ENCODE measurements at places on chromosomes 3 and 15. TPM values are rescaled to one million over a fixed set of nuclear protein-coding genes. Genes with fewer than 3 reads are reported as not detected.
A peak's percentile ranks its signal among the peaks of the same experiment; 100 is the strongest.

DNA sequence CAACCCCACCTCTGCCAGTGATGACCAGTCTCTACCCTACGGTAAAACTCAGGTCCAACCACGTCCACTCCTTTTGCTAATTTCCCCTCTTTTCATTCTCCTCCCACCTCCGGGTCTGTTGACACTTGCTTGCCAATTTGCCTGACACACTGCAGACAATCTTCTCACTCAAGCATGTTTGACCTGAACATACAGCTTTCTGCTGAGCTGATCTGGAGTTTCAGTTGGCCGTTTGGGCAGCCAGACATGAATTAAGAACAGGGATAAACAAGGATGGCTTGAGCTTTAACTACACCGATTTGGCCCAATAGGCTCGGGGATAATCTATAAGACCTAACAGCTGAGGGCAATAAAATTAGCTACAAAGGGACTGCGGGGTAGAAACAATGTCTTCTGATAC lies 758.6 kb upstream of the CFAP20DC start:
- DNase-seq, result no peak

GRCh38 chr15:77865106-77865610 lies 212.4 kb downstream of the TBC1D2B start:
- DNase-seq, result no peak

DNA sequence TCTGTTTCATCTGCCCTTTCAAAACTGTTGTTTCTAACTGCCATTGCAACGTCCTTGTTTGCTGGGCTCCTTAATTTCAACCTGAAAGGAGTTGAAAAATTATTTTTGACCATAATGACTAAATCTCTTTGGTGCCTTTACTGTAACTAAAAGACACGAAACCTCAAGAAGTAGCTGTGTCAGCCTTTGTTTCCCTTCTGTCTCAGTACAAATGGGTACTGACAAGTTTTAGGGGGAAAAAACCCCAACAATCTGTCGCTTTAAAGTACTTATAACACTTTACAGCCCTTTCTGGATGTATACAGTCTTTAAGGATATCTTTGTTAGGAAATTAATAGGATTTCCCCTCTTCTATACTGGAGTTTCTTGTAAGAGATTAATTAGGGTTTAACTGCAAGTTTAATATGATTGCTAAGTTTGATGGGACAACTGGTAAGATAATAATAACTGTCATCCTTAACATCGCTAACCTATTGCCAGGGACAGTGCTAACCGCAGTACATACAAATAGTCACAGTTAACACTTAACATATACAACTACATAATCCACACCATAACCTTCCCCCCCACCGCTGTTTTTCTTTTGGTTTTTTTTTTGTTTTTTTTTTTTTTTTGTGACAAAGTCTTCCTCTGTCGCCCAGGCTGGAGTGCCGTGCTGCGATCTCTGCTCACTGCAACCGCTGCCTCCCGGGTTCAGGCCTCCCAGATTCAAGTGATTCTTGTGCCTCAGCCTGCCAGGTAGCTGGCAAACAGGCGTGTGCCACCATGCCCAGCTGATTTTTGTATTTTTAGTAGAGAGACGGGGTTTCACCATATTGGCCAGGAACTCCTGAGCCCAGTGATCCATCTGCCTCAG lies 1.7 kb downstream of the GXYLT2 start:
- no peak for DNase-seq

DNA sequence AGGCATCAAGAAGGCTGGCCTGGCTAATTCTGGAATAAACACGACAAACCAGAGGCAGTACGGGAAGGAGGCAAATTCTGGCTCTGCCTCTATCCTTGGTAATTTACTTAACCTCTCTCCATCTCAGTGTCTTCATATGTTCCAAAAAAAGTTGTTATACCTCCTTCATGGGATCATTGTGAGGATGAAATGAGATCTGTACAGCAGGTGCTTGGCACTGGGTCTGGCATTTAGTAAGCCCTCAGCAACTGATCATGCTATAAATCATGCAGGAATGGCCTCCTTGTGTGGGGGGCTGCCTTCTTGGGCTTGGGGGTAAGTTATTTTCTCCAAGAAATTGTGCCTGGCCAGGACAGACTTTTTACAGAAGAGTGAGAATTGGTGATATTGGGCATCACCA lies 38.3 kb upstream of the TRA2B start:
- no peak for DNase-seq

DNA sequence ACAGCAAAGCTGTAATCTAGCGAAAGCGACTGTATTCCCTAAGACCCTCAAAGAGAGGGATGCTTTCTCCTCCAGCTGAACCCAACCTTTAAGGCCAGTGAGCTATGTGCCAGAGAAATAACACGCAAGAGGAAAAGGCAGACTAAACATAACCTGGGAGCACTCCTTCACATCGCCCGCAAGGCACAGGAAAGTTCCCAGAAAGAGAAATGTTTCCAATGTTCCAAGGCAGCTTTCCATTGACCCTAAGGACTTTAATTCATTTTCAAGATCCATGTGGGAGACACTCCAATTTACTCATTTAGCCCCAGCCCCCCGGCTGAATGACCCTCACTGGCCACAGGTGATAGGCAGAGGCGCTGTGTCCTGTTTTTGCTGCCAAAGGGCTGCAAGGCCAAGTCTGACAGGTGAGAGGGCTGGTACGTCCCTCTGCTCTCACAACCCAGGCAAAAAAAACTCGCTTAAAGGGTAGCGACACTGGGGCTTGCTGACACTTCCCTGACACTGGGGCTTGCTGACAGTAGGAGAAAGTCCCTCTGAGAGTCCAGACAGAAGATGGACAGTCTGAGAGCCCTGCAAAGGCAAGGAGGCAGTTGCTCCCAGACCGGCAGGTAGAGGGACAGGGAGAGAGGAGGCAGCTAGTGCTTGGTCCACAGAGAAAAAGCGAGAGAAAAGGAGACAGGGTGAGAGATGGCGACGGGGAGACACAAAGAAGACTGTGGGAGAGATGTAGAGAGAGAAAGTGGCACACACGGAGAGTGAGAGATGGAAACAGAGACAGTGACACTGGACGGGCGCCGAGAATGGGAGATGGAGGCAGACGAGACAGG lies 702 bp downstream of the ARHGEF3 start:
- DNase-seq, result peak; percentile 48

ZPLD1 gene
- total RNA-seq, result not detected

DNA sequence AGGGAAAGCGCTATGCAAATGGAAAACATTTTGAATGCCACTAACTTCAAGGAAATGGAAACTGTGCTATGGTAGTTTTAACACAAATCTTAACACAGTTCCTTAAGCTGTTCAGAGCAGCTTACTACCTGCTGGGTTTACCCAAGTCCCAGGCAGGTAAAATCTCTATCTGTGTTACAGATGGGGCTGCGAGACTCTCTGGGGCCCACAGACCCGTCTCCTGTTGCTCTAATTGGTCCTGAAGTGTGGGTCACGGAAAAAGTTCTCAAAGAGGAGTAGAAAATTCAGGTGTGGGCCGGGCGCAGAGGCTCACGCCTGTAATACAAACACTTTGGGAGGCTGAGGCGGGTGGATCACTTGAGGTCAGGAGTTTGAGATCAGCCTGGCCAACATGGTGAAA lies 16.9 kb upstream of the ZFYVE19 start:
- DNase-seq, result no peak

UROC1 gene
- not detected for total RNA-seq

GRCh38 chr15:88106074-88106473 lies 150.5 kb downstream of the NTRK3 start:
- no peak for DNase-seq

GABRR3 gene
- total RNA-seq, result not detected

GRCh38 chr3:52827866-52828376 lies 2.6 kb downstream of the ITIH4 start:
- no peak for DNase-seq

DNA sequence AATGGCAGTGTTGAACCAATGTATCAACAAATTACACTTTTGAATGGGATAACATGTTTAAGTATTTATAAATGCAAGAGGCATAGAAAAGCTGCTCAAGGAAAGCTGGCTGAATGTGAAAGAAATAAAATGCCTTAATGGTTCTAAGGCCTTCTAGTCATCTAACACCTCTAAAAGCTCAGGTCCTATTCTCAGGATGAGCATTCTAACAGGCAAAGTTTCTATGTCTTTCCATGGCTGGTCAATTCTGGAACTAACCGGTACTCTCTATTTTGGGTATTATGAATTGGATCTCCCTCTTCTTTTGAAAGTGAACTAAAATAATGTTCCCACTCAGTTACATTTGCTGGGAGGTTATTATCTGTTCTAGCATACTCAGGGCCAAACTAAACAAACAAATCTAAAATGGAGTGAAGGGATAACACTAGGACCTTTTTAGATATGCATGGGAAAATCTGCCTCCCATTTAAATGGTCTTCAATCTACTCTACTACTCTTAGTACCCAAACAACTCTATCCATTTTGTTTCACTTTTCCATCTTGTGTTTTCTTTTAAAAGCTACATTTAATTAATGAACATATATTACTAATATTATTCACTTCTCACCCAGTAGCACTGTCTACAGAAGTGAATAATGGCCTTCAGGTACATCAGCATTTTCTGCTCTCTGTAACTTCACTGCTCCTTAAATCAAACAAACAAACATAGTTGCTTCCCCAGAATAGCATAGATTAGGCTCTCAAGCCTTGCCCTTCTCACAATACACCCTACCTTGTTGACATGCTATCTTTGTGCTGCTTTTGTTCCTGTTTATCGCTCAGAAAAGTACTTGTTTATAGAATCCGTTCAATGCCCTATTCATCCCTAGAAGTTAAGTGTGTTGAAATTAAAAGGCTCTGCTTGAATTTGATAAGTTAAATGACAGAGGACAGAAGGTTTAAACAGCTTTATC lies 46.4 kb downstream of the CBLB start:
- no peak for DNase-seq

SLC38A3 gene
- 0.12 TPM for total RNA-seq

DNA sequence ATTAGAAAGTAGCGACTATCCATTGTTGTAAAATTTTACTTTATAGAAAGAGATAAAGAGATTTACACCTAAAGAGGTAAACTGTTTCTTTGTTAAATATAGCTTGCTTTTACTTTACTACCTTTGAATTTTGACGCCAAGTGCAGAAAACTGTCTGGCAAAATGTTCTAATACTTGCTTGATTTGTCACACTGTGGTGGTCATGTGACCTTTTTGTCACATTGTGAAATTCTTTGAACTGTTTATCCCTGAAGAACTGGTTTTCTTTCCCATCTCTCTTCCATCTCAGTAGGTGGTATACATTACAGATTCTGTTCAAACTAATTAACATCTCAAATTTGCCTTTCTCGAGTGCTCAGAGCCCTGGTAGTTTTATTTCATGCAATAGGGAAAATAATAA lies 327.4 kb downstream of the NAALADL2 start:
- DNase-seq, result no peak

GRCh38 chr3:13012221-13012691 lies 61.0 kb downstream of the IQSEC1 start:
- peak; percentile 86 for DNase-seq

NT5DC2 gene
- 59.1 TPM for total RNA-seq

- DNase-seq, result no peak
These were observed 8.4 kb upstream of the PPP1R2 start for GRCh38 chr3:195551381-195551978.

ETV5 gene
- total RNA-seq, result 1.4 TPM

DNA sequence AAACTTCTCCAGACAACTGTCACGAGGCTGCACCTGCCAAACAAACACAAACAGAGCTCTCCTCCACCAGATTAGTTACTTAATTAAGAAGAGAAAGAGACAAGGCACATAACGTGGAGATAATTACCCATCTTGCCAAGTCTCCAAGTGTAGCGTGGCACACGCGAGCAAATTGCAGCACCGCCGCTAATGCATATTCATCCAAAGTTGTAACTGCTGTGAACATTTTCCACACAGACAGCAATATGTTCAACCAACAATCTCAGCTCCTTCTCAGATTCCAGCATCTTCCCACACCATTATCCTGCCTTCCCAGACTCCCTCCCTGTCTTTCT lies 309.6 kb upstream of the TLE3 start:
- DNase-seq, result no peak

DNA sequence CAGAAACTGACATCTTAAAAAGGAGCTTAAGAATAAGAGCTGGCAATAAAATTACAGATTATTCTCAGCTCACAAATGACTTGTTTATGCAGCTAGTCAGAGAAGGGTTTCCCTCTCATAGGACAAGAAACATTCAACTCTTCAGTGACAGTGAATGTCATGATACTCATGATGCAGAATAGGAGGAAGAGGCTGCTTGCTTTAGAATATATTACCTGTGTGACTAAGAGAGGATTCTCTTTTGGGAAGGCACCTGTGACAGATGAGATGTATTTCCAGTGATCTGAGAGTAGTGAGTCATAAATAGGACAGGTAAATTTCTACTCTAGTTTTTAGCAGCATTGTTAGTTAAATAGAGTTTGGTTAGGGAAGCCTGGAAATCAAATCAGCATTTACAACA lies 39.9 kb downstream of the RASA2 start:
- DNase-seq, result no peak

- no peak for DNase-seq
These were observed 426.5 kb upstream of the RASGRP1 start for GRCh38 chr15:38991126-38991525.

DNA sequence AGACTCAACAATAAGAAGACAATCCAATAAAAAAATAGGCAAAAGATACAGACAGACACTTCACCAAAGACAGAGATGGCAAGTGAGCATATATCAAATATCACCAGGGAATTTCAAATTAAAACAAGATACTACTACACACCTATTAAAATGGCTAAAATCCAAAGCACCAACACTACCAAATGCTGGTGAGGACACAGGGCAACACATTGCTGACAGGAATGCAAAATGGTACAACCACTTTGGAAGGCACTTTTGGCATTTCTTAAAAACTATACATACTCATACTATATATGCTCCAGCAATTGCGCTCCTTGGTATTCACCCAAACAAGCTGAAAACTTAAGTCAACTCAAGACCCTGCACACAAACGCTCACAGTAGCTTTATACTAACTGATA lies 12.9 kb downstream of the DLG1 start:
- DNase-seq, result no peak

SOX14 gene
- not detected for total RNA-seq

- no peak for DNase-seq
These were observed 41.7 kb upstream of the CAPN7 start for GRCh38 chr3:15164340-15164739.

DNA sequence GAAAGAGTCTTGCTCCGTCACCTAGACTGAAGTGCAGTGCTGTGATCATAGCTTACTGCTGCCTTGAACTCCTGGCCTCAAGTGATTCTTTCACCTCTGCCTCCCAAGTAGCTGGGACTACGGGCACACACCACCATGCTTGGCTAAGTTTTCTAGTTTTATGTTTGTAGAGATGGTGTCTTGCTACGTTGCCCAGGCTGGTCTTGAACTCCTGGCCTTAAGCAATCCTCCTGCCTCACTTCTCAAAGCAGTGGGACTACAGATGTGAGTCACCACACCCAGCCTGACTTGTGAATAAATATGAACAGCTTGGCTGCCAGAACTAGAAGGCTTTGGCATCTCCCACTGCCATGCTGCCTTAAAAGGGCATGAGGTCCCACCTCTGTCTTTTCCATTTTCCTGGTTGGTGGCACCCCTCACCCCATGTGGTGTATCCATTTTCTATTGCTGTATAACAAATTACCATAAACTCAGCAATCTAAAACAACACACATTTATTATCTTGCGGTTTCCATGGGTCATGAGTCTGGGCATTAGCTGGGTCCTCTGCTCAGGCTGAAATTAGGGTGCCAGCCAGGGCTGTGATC lies 44.3 kb downstream of the PTPRG start:
- no peak for DNase-seq

- DNase-seq, result no peak
These were observed 78.3 kb downstream of the B3GALNT1 start for GRCh38 chr3:161026612-161027510.

GRCh38 chr3:144900366-144900765 lies 928.7 kb downstream of the DIPK2A start:
- DNase-seq, result no peak

PLA1A gene
- total RNA-seq, result not detected

ITIH3 gene
- not detected for total RNA-seq
